ENCODE measurements at places on chromosomes 4 and X.

DNA sequence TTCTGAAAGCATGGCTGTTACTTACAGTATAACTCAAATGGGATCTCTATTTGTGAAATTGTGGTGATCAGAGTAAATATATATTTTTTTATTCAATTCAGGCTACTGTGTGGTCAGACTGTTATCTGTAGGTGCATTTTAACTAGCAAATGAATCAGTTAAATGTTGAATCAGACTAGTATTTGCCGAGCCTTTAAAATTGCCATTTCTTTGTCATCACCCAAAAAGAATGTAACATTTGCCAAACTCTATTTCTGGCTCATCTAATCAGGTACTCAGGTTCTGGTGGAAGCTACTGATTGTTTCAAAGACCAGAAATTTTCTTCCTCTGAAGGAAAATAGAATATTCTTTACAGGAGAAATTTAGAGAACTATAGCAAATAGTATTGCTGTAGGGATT lies 1.8 kb upstream of the NAA15 start:
- DNase-seq = no peak

GRCh38 chrX:13835825-13836224 lies 18.9 kb upstream of the GPM6B start:
- DNase-seq = no peak

GRCh38 chr4:54842226-54842625 lies 184.5 kb downstream of the KIT start:
- no peak for DNase-seq

- no peak for DNase-seq
Observed at GRCh38 chr4:138235419-138235952, 6.7 kb downstream of the SLC7A11 start.

- no peak for DNase-seq
Observed at GRCh38 chr4:106615961-106616360, 247.4 kb upstream of the GIMD1 start.

GRCh38 chr4:151983854-151984253 lies 223.0 kb upstream of the GATB start:
- no peak for DNase-seq

DNA sequence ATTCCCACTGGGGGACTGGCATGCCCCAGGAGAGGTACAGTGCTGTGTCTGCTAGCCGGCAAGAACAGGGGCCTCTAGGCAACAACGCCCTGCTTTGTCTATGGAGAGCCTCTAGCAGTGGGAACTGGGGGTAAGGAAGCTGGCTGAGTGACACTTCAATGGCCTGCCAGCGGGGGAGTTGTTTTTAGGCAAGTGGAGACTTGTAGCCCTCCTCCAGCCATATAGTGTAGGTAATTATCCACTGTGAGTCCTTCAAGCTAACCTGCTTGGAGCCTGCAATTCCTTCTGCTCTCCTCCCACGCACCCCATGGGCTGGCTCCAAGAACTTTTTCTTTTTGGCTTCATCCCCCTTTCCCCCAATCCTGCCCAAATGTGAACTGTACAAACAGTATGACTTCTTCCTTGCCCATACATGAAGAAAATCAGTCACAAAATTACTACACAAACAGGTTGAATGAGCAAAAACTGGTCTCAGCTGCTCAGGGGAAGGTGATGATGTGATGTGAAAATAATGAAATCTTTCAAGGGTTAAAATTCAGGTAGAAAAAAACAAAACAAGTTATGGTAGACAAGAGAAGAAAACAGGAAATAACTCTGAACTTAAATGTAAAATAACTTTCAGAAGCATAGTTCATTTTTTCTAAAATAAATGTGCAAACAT lies 33.1 kb downstream of the LEF1 start:
- no peak for DNase-seq

DNA sequence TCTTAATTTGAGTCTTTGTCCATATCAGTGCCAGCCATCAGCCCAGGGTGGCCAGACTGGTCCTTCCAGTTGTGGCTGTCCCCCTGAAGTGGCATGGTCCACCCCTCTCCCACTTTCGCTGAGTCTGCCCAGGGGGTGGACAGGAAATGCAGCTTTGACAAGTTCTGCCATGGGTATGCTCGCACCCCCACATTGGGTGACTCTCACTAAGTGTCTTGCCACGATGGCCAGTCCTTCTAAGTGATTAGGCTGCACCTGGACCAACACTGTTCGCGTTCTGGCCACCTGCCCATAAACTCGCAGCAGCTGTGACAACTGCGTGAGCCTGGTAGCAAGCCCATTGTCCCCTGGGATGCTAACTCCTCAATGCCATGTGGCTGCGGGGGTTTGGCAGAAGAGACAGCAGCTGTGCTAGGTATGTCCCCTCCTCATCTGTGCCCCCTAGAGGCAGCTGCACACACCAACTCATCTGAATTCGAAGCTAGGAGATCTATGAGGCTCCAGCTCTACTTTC lies 10.0 kb upstream of the LNX1 start:
- DNase-seq = no peak

DNA sequence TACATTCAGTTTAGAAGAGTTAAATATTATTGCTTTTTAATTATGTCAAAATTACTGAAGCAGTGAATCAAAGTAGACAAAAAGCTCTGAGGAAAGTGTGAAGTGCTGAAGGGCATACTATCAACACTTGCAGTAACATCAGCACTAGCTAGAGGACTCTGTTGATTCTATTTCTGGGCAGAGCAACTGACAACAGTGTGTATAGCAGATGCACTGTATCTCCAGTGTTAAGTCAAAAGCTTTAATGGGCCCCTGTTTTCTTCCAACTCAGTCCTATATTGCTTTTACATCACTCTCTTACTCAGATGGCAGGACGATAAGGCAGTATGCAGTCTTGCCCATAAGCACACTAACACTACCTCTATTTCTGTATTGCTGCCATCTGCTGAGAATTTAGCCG lies 435.2 kb upstream of the AMOT start:
- no peak for DNase-seq

GRCh38 chr4:87006426-87006675 lies 71.5 kb downstream of the AFF1 start:
- DNase-seq = no peak

DNA sequence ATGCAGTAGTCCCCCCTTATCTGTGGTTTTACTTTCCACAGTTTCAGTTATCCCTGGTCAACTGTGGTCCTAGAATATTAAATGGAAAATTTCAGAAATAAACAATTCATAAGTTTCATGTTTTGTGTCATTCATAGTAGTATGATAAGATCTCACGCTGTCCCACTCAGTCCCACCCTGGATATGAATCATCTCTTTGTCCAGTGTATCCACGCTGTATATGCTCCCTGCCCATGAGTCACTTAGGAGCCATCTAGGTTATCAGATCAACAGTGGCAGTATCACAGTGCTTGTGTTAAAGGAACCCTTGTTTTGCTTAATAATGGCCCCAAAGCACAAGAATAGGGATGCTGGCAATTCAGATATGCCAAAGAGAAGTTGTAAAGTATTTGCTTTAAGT lies 16.2 kb upstream of the SYTL4 start:
- no peak for DNase-seq

DNA sequence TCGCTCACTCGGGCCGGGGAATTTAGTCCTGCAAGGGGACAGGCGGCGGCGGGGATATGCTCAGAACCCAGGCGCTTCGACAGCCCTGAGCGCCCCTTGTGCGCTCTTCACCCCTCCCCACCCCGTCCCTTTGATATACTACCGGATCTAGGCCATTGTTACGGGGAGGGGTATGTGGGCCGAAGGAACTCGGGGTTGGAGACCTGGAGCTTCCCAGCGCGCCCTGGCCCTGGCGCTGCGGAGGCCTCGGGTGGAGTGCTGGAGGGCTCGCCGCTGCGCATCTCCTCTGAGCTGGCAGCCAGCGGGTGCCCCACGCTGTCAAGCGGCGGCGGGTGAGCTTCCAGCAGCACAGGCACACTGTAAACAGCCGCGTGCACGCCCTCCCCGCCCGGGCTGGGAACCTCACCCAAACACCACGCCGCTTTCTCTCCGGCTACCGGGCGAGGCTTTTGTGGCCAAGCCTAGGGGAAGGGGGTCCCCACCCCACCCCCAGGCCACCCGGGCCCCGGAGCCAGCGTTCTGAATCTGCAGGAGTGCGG lies 54.5 kb upstream of the BCOR start:
- DNase-seq = no peak

- DNase-seq = no peak
Observed at GRCh38 chr4:152024881-152025280, 264.1 kb upstream of the GATB start.

- no peak for DNase-seq
Observed at GRCh38 chr4:39526765-39527295, 409 bp downstream of the UGDH start.

DNA sequence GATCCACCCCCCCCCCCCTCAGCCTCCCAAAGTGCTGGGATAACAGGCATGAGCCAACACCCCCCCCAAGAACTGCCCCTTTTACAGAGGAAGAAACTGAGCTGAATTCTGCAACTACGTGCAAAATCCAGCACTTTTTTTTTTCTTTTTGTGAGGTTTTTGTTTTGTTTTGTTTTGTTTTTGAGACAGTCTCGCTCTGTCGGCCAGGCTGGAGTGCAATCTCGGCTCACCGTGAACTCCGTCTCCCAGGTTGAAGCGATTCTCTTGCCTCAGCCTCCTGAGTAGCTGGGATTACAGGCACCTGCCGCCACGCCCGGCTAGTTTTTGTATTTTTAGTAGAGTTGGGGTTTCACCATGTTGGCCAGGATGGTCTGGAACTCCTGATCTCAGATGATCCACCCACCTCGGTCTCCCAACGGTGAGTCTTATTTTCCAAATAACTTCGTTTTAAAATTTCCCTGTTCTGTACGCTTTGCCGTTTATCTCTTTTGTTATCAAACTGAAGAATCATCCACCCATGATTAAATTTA lies 4.9 kb downstream of the CRLF2 start:
- DNase-seq = no peak

- DNase-seq = no peak
Observed at GRCh38 chr4:185019456-185020292, 1.4 kb downstream of the HELT start.

DNA sequence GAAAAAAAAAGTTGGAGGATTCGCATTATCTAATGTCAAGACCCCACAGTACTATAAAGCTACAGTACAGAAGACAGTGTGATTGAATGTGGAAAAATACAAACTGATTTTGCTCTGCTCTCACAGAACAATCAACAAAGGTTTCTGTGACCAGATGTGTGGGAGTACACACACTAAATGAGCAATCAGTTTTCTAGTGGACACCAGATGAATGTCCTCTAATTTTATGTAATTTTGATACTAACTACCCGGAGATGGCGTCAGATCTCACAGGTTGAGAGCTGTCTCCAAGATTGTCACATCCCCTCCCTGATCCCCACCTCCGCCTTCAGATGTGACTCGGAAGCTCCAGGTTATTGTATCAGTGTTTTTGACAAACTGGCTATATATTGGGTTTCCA lies 81.9 kb upstream of the HUWE1 start:
- DNase-seq = no peak

DNA sequence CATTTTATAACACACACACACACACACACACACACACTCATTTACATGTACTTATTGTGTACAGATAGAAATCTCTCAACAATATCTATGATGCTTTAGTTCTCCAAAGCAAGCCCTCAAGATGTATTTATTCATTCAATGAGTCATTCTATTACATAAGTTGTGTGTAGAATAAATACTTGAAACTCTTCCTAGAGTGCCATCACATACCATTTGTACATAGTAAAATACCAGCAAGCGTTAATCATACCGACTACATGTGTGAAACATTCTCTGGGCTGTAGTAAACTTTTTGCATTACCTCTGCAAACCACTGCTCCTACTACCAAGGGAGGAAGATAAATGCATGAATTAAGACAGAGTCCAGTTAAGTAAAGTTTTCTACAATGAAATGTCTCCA lies 70.9 kb downstream of the EPHA5 start:
- DNase-seq = no peak

GRCh38 chr4:76017056-76017686 lies 6.1 kb downstream of the CXCL10 start:
- no peak for DNase-seq

GRCh38 chr4:159725571-159725970 lies 622.7 kb downstream of the RAPGEF2 start:
- no peak for DNase-seq

GRCh38 chrX:68939868-68940267 lies 111.0 kb downstream of the EFNB1 start:
- no peak for DNase-seq

- DNase-seq = no peak
Observed at GRCh38 chr4:139557556-139558110, 1.6 kb upstream of the SETD7 start.

GRCh38 chrX:75076429-75076828 lies 79.7 kb downstream of the ABCB7 start:
- no peak for DNase-seq

DNA sequence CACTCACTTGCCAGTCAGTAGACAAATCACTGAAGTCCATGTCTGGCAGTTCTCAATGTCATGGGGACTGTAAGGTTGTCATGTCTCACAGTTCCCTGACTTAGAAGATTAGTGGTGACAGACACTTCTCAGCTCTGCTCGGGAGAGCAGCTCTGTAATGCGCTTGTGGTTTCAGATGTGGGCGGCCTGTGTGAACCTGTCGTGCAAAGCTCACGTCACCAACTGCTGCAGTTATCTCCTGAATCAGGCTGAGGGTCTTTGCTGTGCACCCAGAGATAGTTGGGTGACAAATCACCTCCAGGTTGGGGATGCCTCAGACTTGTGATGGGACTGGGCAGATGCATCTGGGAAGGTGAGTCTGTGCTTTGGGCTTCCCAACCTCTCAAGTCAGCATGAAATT lies at the start of gene IL9R:
Gene IL9R, plus strand, starts transcription at position 261 of the 400 bp plus-strand sequence. Its CDS starts 64 bp downstream, at position 325.
- DNase-seq = no peak

DNA sequence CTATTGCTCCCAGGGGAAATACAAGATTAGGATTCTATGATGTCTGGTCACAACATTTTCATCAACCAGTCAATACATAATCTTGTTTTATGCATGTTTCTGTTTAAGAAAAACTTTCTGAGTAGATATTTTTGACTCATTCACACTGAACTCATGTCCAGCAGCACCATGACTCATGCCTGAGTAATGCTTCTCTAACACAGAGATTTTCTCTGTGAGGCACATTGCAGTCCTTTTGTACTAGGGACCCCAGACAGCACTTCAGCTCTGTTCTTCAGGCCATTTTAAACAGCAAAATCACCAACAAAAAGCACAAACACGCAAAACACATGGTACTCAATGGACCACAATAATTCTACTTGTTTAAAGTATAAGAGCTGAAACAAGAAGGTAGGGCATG lies 83.6 kb downstream of the MXRA5 start:
- no peak for DNase-seq

GRCh38 chr4:122083351-122083750 lies 68.8 kb upstream of the BLTP1 start:
- DNase-seq = no peak

- no peak for DNase-seq
Observed at GRCh38 chr4:173367285-173367684, 3.5 kb upstream of the SAP30 start.

GRCh38 chr4:139645458-139645857 lies 20.2 kb upstream of the MGST2 start:
- no peak for DNase-seq
